ENCODE measurements at places on chromosomes 2 and 18.

- no peak for DNase-seq
Observed at GRCh38 chr2:175823002-175823706, 178.9 kb downstream of the LNPK start.

DNA sequence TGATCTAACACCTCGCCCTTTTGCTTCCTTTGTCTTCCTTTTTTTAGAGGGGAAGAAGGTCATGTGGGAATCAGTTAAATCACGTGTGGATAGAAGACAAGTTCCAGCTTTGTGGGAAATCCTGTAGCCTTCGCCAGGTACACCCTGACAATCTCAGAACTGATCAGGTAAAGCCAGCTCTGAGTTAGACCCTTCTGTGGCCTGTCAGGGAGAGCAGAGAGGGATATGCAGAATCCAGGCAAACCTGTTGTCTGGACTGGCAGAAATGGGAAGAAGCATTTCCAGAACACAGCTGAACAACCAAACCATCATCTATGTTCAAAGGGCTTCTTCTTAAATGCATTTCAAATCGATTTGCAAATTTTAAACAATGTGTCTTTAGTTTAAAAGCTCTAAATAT, 247.4 kb upstream of the FN1 start:
- no peak for DNase-seq

GRCh38 chr18:11553098-11553940, 56.1 kb upstream of the SLC35G4 start:
- peak; percentile 82 for DNase-seq

GRCh38 chr18:3081584-3081991, 68.6 kb upstream of the LPIN2 start:
- DNase-seq: no peak

- DNase-seq: no peak
Observed at GRCh38 chr2:64133354-64133753, 10.9 kb downstream of the PELI1 start.

GRCh38 chr2:39954346-39954745, 175.3 kb upstream of the THUMPD2 start:
- peak; percentile 2 for DNase-seq

- no peak for DNase-seq
Observed at GRCh38 chr18:46061796-46062195, 10.3 kb downstream of the PSTPIP2 start.
